ENCODE measurements at places on chromosomes 1 and 21. TPM values are rescaled to one million over a fixed set of nuclear protein-coding genes. Genes with fewer than 3 reads are reported as not detected.

- peak; percentile 53 for DNase-seq
Measured at GRCh38 chr1:115980998-115981993, 5.0 kb downstream of the SLC22A15 start.

DNA sequence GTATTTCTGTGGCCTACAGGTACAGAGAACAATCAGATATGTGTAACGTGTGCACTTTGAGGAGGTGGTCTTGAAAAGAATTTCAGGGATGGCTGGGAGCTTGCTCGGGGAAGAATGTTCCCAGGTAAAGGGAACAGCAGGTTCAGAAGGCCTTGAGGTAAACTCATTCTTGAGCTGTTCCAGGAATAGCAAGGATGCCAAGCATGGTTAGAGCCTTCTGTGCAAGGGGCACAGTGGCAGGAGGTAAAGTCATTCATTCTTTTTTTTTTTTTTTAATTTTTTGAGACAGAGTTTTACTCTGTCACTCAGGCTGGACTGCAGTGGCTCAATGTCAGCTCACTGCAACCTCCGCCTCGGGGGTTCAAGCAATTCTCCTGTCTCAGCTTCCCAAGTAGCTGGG is 10.0 kb downstream of the UBE4B start:
- no peak for DNase-seq

DNA sequence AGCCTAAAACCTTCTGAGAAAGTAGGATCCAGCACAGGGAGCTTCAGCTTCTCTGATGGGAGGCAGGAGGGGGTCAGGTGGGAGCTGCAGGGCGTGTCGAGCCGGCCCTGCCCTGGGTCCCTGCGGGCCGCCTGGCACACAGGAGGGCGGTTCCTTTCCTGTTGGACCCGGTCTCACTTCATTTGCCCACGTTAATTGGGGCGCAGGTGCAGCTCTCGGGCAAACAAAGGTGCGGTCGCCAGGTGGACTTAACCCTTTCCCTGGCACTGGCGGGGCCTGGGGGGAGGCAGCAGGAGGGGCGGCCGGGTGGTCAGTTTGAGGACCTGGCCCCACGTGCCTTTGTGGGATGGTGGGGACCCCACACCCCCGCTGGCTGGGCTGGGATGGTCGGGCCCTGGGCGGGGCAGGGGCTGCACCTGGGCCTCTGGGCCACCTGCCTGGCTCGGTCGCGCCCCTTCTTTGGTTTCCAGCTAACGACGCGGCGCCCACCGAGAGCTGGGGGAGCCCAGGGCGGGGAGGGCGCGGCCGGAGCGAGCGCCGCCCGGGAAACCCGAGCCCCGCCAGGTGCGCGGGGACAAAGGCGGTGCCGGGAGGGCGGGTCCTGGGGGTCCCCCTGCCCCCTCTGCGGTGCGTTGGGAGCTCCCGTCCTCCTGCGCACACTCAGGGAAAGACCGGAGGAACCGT is 20.8 kb upstream of the C1orf159 start:
- DNase-seq = peak; percentile 89

DNA sequence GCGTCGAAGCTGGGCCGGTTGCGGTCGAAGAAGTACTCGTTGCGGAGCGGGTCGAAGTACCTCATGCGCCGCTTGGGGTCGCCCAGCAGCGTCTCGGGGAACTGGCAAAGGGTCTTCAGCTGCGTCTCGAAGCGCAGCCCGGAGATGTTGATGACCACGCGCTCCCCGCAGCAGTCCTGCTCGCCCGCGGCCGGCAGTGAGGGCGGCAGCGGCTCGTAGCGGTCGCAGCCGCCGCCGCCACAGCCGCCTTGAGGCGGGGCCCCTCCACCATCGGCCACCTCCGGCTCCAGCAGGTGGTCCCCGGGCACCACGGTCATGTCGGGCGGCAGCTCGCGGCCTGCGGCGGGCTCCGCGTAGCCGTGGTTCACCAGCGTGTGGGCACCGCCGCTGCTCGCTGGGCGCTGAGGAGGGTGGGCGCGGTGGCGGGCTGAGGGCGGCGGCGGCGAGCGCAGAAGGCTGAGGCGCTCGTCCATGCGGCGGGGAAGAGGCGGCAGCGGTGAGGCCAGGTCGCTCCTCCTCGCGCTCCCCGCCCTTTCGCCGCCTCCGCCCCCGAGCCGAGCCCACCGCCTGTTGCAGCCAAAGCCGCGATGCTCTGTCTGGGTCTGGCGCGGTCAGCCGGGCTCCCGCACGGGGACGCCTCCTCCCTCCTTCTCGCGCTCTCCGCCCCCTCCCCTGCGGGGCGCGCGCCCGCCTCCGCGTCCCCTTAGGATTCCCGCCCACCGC is at the start of gene KCNA3:
Gene KCNA3, minus strand, starts transcription at position 604 of the 723 bp plus-strand sequence. Its CDS starts 131 bp downstream, at position 473.
- DNase-seq = peak; percentile 79

DNA sequence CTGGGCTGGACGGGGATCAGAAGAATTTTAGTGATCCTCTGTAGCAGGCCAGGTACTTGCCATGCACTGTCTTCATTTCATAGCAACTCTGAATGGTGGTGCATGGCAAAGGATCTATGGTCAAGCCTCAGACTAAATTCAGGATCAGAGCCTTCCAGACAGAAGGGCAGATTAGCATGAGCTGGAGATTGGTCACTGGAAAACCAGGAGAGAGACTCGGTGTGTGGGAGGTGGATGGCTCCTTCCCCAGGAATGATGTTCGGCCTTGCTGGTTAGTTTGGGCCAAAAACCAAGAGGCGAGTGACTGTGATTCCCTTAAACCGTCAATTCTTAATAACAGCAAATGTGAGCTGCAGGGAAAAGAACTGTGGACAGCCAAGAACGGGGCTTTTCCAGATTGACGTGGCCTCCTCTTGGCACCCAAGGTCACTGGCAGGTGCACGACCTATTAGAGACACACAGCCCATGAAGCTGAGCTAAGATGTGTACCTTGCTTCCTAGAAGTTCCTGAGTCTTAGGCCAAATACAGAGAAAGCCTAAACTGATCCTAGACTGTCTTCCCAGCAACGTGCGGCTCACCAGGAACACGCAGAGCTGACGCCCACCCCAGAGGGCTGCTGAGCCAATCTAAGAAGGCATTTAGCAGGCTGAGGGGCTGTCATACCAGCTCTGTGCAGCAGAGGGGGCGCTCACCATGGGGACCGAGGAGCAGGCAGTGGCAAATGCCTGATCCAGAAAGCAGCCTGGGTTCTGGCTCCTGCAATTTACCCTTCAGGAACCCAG is 18.5 kb downstream of the ALDH4A1 start:
- DNase-seq = peak; percentile 76

DNA sequence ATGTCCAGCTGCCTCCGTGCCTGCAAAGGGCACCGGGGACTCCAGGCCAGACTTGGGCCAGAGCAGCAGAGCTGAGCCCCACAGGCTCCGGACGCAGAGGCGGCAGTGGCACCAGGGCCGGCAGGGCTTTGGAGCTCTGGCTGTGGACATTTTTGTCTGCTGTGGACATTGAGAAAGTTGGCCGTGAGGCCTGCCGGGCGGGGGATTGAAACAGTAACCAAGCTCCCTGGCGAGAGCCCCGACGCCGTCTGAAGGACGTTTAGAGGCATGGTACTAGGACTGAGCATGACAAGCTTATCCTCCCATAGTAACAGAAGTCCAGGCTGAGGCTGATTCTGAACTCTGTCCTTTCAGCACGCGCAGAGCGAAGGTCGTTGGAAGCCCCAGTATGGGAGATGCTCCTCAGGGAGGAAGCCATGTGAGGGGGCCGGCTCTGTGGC is 323.8 kb downstream of the AMY1C start:
- DNase-seq = no peak

DNA sequence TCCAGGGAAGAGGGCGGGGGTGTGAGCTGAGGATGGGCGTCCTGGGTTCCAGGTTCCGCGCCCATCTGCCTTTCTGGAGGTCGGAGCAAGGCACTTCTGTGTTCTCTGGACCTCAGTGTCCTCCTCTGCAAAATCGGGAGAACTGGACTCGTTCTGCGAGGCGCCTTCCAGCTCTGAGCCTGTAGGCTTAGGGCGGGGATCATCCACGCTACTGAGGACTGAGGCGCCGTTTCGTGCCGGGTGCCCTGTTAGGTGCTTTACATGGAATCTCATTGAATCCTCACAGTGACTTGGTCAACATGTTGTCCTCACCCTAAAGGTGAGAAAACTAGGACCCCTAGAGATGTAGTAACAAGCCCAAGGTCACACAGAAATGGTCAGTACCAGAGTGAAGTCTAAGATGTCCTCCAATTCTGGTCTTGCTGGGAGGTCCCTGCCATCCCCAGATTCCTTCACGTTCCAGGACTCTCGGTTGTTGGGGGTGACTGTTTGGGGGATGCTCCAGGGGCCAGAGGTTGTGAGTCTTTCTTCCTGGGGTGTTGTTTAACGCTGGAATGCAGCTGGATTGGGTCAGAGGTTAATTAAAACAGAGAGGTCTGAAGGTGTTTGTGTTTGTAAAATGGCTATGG is 677 bp downstream of the PRKAA2 start:
- peak; percentile 9 for DNase-seq

DNA sequence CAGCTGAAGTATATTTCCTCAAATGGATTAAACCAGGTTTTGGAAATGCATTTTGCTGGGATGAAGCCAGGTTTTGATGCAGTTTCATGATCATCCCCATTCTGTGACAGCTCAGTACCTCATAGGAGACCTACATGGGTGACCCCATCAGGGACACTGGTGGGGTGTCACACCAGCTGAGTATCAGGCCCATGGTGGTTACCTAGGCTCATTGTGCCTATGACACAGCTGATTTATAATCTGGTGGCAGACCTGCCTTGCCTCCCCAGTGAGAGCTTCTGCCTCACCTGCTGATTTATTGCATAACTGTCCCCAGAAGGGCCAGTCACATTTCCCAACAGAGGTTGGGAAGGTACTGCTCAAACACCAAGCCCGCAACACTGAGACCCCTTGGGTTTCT is 3.8 kb downstream of the NCF2 start:
- DNase-seq = no peak

DNA sequence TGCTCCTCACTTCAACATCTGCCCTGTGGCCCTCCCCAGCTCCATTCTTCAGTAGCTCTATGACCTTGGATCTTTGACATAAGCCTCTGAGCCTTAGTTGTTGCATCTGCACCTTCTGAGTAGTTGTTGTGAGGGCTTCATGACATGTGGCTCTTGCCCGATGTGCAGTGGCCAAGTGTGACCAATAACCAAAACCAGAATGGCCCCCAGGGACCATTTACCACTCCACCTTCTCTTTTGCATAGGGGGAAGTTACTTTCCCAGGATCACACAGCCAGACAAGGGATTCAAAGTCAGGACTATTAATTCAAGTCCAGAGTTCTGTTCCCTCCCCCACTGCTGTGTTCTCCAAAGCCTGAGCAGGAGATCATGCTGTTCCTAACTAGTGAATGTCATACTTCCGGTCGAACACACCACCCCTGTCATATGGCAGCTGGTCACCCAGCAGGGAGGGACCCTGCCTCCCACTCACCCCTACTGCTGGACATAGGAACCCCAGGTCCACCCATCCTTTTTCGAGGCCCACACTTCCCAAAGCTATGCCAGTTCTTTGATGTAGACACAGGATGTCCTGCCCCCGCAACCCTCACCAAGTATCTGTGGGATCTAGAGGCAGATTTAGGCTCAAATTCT is 4.0 kb downstream of the FGR start:
- peak; percentile 60 for DNase-seq

- no peak for DNase-seq
Measured at GRCh38 chr1:51313961-51314777, 16.2 kb downstream of the TTC39A start.

GRCh38 chr21:31156169-31156568 is 117.9 kb upstream of the KRTAP19-8 start:
- no peak for DNase-seq

GRCh38 chr1:69993810-69994209 is 211.6 kb downstream of the LRRC40 start:
- no peak for DNase-seq

- DNase-seq = no peak
Measured at GRCh38 chr21:45418301-45419071, 13.5 kb downstream of the COL18A1 start.

- DNase-seq = no peak
Measured at GRCh38 chr1:173175514-173176145, 31.5 kb downstream of the TNFSF4 start.

GRCh38 chr1:151006327-151007052 is at the start of gene MINDY1:
Gene MINDY1 (minus strand): TSS chr1:151006902. CDS start chr1:151002617, 4,285 bp downstream.
- DNase-seq = peak; percentile 68

GRCh38 chr1:46472498-46473181 is 17.0 kb upstream of the DMBX1 start:
- DNase-seq = no peak

DNA sequence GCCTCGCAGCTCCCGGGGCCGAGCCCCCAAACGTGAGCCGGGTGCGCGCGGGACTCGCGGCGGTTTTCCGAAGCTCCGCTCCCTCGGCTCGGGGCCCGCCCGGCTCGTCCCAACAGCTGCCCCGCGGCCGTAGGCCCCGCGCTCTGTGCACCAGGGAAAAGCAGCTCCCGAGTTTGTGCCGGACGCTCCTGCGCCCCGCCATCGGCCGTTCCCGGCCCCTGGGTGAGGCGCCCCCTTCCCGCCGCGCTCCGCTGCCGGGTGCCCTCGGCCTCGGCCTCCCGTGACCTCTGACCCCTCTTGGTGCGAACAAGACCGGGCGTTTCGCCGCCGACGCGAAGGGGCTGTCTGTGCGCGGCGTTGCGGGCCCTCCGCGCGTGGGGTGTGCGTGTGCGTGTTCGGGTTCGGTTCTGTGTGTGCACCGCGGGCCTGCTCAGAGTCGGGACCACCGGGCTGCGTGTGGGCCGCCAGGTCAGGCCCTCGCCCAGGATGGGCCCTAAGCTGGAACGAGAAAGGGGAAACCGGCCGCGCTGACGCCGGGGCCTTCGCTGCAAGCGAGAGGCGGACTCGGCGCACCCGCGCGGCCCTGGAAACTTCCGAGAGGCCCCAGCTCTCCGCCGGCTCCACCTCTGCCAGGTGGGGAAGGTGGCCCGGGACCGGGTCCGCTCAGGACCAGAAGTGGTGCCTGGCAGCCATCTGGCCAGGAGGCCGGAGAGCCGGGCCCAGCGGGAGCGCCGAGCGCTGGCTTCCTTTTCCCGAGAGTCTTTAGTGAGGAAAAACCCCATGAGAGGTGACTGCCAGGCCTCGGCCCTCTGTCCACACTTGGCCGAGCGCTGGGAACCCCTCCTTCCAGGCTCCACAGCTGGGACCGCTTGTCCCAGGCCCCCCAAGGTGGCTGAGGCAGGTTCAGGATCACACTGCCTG is 1.9 kb downstream of the PRDM16 start:
- DNase-seq = no peak

GRCh38 chr1:192889082-192889481 is 80.2 kb downstream of the RGS2 start:
- DNase-seq = no peak

- peak; percentile 24 for DNase-seq
Measured at GRCh38 chr1:189859385-189859977, 618.2 kb downstream of the BRINP3 start.

DNA sequence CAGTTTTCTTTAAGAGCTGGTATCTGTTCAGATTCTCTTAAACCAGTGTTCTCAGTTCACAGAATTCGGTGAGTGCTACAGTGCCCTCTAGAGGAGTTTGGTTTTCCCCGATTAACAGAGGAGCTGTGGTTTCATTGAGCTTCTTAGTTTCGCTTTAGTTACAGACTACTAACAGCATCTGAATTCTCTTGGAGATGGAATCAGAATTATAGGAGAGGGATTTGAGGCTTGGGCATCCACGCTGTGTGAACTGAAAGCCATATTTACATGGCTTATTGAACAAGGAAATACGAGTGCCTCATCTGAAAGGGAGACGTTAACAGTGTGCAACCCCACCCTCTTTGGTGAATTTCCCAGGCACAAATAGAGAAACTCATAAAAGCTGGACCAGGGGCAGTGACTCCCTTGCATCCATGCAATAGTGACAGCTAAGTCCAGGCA is 202.0 kb downstream of the USH2A start:
- peak; percentile 45 for DNase-seq

Gene RIPK4
- not detected for total RNA-seq

Gene TSSK3
- total RNA-seq = 11.6 TPM

Gene COL9A2
- 14.8 TPM for total RNA-seq

Gene CELA3A
- total RNA-seq = not detected

Gene CHRM3
- total RNA-seq = not detected

Gene NHLH1
- 0.39 TPM for total RNA-seq
